ENCODE measurements at places on chromosomes 1 and 21.

DNA sequence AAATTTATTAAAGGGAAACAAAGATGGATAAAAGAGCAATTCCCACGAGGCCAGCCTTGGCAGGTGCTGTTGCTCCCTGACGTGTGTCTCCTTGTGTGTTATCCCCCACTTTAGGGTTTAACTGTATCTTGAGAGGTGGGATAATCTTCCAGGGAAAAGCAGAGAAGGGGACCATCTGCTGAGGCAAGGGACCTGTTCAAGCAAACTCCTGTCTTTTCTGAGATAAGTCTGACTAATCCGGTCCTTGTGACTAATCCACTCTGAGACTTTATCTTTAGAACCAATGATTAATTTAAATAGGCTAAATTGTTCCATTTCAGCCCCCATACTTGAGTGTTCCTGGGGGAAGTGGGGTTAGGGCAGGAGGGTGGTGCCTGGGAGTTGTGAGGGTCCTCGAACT is 163.6 kb downstream of the CAMTA1 start:
- peak; percentile 100 for DNase-seq

DNA sequence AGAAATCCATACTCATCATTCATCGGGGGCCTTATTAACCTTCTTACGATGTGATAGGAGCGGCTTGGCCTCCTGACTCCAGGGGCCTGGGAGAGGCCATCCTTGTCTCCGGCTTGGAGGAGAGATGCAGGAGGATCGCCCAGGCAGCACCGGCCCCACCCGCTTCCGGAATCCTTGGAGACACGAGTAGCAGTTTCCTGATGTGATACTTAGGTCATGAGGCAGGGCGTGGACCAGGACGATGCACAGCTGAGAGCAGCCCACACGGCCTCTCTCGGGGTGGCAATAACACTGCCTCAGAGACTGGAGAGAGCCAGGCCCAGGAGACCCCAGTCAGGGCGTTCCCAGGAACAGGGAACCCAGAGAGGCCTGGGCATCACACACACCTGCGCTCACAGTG is 163.6 kb upstream of the ARHGEF16 start:
- DNase-seq = no peak

DNA sequence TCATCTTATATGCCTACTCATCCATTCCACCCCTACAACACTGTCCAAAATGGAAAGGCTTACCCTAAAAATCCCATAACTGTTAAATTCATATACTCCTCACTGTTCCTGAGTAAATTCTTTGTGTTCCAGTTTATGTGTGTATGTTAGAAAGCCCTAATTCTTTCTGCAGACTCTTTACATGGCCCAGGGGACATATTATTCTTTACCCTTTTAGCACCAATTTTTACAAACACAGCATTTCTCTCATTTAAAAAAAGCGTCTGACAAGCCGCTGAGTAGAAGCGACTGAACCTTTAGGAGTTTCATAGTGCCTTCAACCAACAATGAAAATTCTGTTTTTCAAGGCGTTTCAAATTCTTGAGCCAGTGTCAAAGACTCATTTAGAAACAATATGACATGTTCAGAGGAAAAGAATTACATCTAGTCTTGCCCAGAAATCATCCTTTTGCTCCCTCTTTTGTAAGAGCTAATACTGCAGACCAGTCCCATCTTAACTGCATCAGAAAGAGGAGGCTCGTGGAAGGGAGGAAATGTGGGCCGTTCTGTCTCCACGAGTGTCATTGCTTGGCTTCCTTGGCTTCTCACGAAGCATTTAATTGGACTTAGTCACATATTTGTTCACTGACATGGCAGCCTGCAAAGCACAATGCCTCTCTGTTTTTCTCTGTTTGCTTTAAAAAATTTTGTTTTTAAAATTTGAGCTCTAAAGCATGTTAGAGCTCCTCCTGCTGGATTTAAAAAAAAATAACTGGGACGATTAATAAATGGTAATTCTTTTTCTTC is 21.3 kb upstream of the C1orf105 start:
- peak; percentile 12 for DNase-seq

GRCh38 chr1:46096269-46097148 is 35.9 kb downstream of the PIK3R3 start:
- peak; percentile 79 for DNase-seq

DNA sequence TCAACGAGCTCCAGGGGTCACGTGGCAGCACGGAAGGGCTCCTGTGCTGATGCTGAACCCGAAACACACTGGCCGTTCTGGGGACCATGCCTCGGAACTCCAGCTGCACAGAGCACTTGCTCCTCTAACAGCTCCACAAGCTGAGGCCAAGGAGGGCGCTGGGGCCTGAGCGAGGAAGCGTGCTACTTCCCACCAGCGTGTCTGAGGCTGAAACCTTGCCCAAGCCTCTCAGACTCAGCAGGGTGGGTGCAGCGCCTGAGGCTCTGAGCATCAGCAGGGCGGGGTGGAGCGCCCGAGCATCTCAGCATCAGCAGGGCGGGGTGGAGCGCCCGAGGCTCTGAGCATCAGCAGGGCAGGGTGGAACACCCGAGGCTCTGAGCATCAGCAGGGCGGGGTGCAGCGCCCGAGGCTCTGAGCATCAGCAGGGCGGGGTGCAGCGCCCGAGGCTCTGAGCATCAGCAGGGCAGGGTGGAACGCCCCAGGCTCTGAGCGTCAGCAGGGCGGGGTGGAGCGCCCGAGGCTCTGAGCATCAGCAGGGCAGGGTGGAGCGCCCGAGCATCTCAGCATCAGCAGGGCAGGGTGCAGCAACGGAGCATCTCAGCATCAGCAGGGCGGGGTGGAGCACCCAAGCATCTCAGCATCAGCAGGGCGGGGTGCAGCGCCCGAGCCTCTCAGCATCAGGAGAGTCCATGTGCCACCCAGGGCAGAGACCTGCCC is 9.6 kb downstream of the WRAP73 start:
- DNase-seq = no peak

GRCh38 chr1:66353257-66353656 is 180.7 kb upstream of the SGIP1 start:
- DNase-seq = no peak

DNA sequence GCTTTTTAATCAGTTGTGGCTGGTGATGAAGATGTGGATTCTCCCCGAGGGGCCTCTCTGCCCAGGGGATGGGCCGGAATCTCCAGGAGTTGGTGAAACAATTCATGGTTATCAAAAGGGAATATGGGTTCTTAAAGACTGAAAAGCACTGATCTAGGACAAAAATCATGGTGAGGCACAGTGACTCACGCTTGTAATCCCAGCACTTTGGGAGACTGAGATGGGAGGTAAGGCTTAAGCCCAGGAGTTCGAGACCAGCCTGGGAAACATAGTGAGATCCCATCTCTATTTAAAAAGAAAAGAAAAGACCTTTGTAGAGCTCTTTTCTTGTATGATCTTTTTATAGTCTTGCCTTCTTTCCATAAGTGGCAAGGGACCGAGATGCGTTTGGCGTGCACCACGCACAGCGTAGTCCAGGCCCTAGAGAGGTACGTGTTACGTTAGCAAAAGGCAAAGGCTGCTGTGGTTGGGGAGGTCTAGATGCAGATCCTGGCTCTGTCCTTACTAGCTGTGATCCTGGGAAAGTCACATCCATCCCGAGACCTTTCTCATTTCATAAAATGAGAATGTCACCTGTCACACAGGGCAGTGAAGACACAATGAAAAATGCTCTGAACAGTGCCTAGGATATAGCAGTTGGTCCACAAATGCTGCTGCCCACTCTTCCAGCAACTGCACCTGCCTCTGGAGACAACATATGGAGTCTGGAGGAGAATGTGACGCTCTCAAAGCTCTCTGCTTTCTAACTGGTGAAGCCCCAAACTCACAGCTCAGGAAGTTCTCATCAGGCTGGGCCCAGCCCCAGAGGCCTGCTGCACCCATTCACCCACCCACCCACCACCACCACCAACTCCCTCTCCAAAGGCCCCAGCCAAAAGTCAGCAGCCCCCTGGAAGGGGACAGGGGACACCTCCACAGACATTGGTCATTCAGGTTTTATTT is 54.8 kb downstream of the KIF21B start:
- DNase-seq = no peak

DNA sequence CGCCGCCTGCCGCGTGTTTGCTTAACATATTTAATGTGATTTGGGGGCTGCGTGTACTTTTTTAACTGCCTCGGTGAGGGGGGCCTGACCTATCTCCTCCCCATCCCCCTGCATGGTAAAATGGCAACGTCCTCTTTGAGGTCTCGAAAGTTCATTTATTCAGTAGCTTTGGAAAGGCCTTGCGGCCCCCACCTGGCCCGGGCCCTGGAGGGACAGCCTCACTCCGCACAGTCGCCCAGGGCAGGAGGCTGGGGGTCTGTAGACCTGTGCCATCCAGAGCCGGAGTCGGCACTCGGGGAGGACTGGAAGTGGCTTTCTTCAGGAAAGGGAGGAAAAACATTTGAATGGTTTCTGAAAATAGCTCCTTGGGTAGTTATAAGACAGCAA is 38.0 kb upstream of the ACTRT2 start:
- no peak for DNase-seq

DNA sequence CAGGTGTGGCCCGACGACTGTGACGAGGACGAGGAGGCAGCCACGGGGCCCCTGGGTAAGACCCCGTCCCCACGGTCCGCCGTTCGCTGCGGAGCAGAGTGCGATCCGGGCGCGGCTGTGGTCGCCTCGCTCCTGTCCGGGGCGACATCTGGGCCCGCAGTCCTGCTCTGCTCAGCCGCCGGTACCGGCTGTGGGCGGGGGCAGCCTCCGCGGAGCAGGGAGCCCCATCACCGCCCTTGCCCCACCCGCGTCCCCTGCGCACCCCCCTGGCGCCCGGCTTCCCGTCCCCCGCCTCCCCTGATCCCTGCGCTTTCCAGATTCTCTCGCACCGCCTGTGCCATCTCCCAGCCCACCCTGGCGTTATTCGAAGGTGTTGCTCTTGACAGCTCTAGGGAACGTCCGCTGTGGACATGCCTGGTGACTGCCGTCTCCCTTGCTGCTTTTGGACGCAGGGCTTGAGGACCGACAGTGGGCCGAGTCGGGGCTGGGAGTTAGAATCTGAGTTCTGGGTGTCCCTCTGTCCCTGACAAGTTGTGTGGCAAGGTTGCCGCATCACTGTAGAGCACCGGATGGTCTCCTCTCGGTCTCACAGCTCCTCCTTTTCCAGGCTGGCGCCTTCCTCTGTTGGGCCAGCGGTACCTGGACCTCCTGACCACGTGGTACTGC is 596 bp downstream of the TOR3A start:
- peak; percentile 71 for DNase-seq

DNA sequence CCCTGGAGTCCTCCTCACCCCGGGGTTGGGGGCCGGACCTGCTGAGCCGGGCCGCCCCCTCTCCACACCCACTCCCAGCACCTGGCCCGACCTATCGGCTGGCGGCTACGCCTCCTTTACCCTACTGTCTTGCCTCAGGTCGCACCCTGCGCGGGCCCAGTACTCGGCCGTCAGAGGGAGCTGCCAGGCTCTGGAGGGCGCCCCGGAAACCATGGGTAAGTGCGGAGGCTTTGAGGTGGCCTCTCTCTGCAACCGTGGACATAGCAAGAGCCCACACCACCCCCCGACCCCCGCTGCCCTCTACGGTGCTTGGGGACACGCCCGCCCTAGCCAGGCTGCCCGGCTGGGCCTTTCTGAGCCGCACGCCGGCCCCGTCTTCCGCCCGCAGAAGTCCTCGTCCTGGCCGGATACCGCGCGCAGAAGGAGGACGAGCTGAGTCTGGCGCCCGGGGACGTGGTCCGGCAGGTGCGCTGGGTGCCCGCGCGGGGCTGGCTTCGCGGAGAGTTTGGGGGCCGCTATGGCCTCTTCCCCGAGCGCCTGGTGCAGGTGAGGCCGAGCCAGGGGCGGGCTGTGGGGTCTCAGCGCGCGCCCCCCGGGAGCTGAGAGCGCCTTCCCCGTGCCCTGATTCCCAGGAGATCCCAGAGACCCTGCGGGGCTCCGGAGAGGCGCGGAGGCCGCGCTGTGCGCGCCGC is at the start of gene SH3D21:
SH3D21 (plus strand) TSS at position 159 of the 692 bp plus-strand sequence; CDS start at position 212, 53 bp downstream.
- DNase-seq = peak; percentile 76

DNA sequence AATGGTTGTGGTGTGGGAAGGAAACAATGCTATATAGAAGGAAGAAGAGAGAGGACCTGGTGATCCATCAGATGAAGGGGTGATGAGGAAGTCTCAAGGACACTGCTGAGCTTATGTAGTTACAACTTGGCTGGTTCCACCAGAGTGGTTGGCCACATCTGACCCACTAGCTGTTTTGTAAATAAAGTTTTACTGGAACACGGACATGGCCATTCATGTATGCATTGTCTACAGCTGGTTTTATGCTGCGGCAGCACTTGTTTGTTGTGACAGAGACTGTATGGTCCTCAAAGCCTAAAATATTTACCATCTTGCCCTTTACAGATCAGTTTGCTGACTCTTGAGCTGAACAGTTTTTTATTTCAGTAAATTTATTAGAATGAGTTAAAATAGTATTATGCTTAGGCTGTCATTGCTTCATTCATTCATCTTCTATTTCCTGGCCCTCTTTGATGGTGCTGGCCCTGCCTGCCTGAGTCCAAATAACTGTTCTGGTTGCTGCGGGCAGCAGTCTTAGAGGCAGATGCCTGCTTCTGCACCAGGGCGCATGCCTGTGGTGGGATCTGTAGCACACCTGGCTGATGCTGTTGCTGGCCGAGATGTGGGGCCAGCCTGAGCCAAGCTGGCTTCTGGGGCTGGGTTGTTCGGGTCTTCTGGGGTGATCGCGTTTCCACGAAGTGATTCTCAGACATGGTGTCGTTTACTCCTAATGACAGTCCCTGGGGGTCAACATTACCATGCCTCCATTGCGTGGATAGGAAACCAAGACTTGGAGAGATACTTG is 61.4 kb upstream of the WNT4 start:
- DNase-seq = no peak

- DNase-seq = no peak
Measured at GRCh38 chr1:213087911-213088310, 36.9 kb downstream of the RPS6KC1 start.

DNA sequence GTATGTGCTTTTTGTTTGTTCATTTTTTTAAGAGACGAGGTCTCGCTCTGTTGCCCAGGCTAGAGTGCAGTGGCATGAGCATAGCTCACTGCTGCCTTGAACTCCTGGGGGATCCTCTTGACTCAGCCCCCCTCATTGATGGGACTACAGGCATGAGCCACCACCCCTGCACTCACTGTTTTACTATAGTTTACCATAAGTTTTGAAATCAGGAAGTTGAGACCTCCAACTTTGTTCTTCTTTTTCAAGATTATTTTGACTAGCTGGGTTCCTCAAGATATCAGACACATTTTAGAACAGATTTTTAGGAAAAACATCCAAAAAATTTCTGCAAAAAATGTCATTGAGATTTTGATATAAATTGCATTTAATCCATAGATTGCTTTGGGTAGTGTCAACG is 120.4 kb upstream of the FGGY start:
- DNase-seq = no peak

GRCh38 chr21:31364253-31364945 is 20.3 kb upstream of the TIAM1 start:
- no peak for DNase-seq
